Activated naive CD4-positive, alpha-beta T cell (primary cell): ENCODE measurements at places on chromosomes 13 and 19.

- no peak for DNase-seq
Measured at GRCh38 chr13:106121173-106121754, 414.2 kb downstream of the EFNB2 start.

- no peak for DNase-seq
Measured at GRCh38 chr19:17404015-17404414, 1.4 kb downstream of the BST2 start.

DNA sequence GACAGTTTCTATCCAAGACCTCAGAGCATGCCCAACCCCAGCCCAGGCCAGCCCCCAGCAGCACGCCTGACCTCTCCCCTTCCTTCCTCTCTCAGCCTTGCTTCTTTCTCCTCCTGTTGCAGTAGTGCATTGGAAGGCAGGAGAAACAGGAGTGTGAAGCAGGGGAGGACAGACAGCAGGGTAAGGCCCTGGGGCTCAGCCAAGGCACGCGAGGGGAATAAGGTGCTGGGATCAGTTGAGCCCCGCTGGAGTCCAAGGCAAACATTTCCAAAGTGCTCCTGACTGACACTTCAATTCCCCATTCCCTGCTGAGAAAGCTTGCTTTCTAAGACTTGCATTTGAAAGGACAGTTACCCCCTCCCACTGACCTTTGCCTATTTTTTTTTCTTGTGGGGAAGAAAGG lies 73.1 kb upstream of the OLFM4 start:
- no peak for DNase-seq

GRCh38 chr19:54310543-54310942 lies 2.4 kb downstream of the LILRA5 start:
- DNase-seq: no peak

DNA sequence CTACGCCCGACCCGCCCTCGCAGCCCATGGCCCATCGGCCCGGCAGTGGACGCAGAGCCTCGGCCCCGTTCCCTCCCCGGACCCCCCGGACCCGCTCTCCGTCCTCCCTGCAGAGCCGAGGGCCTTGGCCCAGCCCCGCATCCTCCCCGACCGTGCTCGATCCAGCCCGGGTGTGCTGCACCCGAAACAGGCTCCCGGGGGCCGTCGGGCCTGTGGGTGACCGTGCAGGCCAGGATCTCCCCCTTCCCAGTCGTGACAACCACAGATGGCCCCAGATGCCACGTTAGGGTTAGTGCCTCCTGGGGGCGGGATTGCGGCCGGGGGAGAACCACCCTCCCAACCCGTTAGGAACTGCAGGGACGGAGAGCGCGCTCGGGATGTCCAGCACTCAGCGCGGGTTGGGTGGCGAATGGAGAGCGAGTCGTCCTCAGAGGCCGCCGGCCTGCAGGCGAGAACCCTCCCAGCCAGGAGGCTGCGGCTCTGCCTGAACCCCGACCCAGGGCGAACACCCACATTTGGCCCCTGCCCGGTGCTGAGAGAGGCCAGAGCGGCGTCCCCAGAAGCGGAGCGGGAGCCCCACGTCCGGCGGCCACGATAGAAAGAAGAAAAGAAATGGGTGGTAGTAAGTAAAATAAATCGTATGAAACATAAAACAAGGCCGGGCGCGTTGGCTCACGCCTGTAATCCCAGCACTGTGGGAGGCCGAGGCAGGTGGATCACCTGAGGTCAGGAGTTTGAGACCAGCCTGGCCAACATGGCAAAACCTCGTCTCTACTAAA lies 6.7 kb upstream of the MADCAM1 start:
- DNase-seq: no peak

DNA sequence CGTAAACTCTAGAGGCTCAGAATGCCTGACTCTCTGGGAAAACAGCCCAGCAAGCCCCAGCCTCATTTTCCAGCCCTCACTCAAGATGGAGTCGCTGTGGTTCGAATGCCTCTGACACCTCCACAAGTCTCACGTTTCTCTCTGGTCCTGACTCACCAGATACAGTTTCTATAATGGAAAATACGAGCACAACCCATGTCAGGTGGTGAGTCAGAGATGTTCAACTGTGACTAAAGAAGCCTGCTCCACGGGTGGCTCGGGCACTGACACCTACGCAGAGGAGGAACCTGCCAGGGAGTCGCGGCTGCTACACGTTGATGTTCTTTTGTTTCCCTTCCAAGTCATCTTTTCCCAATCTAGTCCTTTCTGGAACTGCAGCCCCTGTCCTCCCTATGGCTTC lies 87.1 kb upstream of the STK24 start:
- no peak for DNase-seq

GRCh38 chr13:35760735-35761281 lies 284.3 kb upstream of the MAB21L1 start:
- no peak for DNase-seq

DNA sequence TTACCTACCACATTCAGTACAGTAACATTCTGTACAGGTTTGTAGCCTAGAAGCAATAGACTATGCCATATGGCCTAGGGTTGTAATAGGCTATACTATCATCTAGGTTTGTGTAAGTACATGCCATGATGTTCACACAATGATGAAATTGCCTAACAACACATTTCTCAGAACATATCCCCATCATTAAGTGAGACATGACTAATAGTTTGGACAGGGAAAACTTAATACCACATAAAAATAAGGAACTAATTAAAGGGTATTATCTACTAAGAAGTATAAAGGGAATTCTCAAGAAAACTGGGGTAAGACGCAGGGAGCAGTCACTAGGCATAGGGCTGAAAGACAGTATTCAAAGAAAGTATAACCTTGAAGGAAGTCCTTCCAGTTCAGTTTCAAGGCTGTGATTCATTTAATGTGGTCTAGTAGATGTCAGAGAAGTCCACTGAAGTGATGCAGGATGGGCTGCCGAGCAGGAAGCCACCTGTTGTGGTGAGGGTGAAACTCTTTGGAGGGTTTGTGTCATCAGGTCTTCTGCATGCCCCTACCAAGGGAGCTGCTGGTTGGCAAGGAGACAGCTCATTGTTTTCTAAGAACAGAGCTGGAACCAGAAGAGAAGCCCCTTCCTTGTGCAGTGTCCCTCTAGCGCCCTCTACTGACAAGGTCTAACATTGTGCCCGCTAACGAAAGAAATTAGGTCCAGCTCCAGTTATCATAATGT lies 122.9 kb downstream of the OLFM4 start:
- DNase-seq: no peak

DNA sequence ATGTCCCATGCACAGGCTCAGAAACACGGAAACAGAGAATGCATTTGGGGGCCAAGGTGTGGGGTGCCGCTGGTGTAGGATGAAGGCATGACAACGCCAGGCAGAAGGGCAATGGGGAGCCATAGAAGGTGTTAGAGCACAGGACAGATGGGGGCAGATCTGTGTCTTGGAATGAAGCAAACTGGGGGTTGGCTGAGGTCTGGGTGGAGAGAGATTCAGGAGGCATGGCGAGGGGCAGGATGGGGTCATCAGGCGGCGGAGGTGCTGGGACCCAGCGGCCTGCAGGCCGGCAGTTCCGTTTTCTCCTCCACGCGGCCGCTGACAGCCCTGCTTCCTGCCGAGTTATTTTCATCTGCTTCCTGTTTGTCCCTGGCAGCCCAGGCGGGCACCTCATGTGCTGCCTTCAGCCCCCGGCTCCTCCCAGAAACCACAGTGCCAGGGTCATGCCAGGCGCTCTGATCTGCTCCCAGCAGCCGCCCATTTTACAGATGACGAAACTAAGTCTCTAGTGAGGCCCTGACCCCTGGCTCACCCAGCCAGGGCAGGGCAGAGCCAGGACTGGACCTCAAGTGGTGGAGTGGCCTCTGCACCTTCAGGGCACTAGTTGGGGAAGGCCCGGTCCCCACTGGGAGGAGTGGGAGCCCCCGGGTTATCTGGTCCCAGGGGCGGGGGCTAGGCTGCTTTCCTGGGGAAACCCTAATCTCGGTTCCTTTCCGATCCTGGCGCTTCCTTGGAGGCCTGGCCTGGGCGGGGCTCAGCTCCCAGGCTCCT lies 2.2 kb downstream of the ARHGAP45 start:
- no peak for DNase-seq

GRCh38 chr13:95438297-95438696 lies 114.2 kb upstream of the CLDN10 start:
- DNase-seq: no peak

DNA sequence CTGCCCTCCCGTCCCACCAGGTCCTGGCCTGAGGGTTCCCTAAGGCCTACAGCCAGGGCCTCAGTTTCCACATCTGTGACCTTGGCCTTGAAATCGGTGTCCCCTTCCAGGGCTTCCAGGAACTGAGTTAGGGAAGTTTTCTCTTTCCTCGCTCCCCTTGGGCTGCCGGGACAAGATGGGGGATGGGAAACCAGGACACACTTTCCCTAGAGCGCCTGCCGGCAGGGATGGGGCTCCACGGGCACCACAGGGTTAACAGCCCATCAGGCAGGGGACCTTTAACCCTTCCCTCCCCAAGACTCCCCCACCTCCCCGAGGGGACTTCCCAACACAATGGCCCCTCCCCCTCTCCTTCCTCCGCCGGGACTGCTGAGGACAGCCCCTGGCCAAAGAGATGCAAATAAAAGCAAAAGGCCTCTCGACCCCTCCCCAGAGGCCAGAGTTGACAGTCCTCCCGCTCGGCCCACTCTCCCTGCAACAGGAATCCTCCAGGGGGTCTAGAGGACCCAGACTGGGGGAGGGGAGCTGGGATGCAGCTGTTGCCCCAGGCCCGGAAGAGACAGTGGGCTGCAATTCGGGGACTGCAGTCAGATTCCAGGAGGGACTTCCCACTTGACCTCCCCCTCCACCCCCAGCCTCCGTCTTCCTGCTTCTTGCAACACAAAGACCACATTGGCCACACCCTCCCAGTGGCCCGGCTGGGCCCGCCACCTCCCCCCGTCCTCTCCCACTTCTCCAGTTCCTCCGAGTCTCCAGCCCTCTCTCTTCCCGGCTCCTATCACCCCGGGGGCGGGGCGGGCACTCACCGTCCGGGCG lies 3.4 kb downstream of the BBC3 start:
- DNase-seq: no peak

DNA sequence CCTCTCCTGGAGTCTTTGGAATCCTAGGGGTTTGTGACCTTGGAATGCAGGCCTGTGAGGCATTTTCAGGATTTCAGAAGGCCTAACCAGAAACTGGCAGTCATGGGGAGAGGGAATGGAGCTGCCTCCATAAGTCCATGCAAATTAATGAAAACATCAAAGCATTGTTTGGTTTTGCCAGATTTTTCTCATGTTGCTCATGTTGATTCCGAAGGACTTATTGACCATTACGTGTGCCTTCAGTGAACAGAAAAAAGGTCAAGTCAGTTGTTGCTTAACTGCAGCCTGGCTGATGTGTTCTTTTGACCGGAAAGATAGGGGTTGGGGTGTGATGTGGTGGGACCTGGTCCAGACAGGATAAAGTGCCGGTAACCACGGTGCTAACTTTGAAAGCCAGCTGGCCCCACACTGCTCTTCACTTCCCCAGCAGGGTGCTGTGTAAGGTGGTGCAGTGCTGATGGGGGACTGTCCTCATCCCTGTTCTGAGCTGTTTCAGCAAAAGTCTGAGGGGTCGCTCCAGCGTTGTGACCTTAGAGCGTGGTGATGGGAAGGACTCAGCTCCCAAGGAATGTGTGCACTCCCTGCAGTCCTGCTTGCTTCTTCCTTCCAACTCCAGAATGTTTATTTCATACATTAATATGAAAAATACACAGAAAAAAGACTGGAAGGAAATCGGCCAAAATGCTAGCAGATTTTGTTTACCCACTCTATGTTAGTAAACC lies 3.5 kb downstream of the RNF113B start:
- DNase-seq: no peak

DNA sequence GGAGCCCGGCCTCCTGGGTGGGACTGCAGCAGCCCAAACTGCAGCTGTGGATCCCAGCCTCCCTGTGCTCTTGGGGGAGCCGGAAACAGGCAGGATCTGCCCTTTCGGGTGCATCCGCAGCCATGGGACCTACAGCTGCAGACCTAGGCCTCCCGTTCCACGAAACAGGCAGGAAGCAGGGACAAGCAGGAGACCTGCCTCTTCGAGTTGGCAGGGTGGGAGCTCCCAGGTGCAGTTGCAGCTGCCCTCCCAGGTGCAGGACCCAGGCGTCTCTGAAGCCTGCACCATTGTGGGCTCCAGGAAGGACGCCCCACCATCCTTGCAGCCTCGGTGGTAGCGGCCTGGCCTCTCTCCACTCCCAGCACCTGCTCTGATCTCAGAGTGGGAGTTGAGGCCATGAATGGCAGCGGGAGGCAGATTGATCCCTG lies 189.0 kb upstream of the KLHL1 start:
- no peak for DNase-seq

GRCh38 chr19:56955637-56956216 lies 115.2 kb upstream of the PEG3 start:
- DNase-seq: no peak

GRCh38 chr19:17762505-17763229 lies 11.4 kb downstream of the FCHO1 start:
- no peak for DNase-seq

GRCh38 chr19:30446850-30447552 lies 74.8 kb downstream of the ZNF536 start:
- DNase-seq: no peak

DNA sequence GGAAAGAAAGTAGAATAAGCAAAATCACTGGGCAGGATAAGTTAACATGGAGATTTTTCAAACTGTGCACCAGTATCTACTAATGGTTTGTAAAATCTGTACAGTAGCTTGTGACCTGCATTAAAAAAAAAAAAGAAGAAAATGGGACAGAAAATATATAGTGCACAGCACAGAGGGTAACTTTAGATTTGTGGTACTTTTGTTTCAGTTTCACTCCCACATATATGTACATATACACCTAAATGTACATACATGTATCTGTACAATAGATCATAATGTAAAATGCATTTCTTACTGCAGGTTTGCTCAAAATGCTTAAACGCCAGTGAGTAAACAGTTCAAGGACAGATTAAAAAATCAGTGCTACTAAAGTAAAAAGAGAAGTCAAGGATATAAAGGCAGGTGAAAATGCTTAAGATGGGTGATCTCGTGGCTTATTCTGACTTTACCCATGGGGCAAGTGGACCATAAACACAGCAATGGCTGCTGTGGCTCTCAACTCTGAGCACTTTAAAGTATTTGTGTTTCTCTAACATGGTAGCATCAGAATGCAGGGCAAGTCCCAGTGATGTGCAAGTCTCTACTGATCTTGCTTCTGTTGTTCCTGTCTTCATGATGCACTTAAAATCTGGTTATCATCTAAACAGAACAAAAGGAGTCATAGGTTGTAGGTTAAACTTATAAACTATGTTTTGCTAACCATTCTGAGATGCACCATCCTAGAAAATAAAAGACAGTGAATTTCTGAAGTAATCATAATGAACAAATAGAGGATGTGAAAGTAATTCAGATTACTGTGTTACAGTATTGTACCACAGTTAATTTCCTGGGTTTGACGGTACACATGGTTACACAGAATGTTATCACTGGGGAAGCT lies 112.3 kb downstream of the MIPEP start:
- DNase-seq: no peak
